ENCODE measurements at places on chromosomes 4 and X.

DNA sequence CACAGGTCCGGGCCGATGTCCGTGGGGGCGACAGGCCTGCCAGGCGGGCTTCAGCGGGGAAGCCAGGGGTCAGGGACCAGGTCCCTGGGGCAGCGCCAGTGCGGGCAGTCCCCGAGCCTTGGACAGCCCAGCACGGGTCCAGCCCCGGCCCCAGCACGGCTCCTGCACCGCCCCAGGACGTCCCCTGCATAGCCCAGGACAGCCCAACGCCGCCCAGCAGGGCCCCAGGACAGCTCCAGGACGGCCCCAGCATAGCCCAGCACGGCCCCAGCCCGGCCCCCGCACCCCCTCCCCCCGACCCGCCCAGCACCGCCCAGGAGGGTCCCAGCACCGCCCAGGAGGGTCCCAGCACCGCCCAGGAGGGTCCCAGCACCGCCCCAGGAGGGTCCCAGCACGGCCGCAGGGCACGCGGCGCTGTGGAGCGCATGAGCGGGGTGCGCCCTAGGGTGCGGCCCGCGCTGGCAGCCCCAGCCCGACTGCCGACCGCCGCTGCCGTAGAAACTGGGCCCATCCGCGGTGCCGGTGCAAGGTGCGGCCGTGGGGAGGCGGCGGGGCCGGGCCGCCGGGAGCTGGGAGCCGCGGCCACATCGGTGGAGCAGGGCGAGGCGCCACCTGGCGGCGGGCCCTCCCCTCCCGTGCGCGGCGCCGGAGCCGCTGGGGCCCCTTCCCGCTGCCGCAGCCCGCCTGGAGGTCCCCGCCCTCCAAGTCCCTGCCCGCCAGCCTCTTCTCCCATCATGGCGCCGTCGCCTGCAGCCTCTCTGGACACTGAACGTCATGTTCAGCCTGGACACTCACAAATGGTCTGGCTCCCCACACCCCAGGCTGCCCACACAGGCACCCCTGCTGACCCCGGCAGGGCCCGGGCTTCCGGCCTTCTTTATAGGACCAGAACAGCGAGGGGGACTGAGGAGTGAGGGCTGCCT lies 106.8 kb upstream of the NKX1-1 start:
- no peak for DNase-seq

GRCh38 chr4:188934320-188934962 lies 795.2 kb downstream of the TRIML1 start:
- DNase-seq, result no peak

- DNase-seq, result no peak
These were observed 27.2 kb downstream of the AASDH start for GRCh38 chr4:56360071-56360470.

GRCh38 chrX:26138274-26138673 lies at the start of gene MAGEB18:
MAGEB18 (plus strand) TSS chrX:26138343; CDS start chrX:26138986, 643 bp downstream.
- DNase-seq, result no peak

DNA sequence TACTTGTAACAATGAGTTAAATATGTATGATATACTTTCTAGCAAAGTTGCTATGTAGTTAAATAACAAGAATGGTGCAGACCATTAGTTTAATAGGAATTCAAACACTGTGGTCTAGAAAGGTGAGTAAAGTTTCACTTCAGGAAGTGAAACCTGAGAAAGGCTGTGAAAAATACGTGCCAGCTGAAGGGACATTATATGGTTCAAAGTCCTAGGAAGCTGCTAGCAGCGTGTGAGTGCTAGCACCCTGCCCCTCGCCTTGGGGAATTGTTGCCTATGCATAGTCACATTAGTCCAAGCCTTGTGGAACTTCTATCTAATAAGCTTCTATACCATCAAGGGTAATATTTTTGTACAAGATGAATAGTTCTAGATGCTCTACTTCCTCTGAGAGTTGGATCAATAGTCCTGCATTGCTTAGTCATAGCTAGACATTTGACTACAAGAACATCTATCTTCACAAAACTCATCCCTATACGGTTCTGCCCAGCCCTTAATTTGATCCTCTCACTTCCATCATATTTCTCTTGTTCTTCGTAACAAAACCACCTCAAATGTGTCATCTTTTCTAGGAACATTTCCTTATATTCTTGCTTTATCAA lies 45.8 kb upstream of the ARSJ start:
- no peak for DNase-seq

- no peak for DNase-seq
These were observed 11.3 kb downstream of the FRG2 start for GRCh38 chr4:190015538-190016368.
